ENCODE measurements at places on chromosomes 3 and 15.

- no peak for DNase-seq
Measured at GRCh38 chr3:190780524-190780923, 82.0 kb downstream of the GMNC start.

DNA sequence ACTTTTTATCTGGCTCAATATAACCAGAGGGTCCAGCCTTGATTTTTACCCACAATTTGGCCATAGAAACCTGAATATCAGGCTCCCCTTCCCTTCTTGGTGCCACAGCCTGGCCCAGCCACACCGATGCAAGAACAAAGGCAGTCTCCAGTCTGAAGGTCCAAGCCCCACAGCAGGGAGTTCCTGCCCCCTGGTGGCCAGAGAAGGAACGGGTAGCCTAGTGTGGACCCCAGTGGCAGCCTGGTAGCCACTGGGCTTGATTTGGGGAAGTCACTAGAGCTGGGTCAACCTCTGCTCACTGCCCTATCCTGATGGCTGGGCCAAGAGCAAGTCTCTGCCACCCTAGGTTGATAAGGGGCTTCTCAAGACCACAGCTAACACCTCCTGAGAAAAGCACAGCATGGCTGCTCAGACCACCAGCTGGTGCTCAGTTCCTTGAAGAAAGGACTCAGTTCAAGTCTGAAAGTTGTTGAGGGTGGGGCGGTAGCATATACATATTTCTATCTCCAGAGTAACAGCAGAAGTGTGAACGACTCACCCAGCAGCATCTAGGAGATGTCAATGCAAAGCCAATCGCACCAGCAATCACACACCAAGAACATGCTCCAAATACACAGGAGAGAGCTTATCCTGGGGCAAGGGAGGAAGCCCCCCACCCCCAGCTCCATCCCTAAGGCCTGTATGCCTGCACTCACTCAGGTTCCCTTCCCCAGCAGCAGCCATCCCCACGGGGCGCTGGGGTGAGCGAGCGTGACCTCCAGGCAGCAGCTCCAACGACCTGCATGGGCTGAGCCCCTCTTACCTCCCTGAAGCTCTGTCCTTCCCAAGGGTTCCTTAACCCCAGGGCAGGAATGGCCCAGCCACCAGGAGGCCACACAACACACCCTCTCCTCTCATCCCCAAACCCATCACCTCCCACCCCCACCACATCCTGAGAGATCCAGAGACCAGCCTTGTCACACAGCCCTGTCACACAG, 7.6 kb downstream of the PFKFB4 start:
- peak; percentile 79 for DNase-seq

GRCh38 chr3:187684880-187685279, 14.7 kb upstream of the SST start:
- DNase-seq: no peak

DNA sequence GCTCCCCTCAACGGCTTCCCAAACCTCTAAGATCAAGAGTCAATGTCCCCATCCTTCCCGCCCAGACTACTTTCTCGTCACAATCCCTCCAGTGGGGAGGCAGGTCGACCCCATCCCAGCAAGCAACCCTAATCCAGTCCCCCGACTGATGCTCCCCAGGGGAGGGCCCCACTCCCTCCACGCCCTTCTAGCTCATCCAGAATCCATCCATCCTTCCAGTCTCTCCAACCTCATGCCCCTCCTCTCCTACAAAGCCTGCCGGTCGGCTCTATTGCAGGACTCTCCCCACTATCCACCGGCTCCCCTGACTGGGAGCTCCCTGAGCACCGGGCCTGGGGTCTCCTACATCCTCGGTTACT, 1.3 kb downstream of the ADAMTS7 start:
- DNase-seq: no peak

DNA sequence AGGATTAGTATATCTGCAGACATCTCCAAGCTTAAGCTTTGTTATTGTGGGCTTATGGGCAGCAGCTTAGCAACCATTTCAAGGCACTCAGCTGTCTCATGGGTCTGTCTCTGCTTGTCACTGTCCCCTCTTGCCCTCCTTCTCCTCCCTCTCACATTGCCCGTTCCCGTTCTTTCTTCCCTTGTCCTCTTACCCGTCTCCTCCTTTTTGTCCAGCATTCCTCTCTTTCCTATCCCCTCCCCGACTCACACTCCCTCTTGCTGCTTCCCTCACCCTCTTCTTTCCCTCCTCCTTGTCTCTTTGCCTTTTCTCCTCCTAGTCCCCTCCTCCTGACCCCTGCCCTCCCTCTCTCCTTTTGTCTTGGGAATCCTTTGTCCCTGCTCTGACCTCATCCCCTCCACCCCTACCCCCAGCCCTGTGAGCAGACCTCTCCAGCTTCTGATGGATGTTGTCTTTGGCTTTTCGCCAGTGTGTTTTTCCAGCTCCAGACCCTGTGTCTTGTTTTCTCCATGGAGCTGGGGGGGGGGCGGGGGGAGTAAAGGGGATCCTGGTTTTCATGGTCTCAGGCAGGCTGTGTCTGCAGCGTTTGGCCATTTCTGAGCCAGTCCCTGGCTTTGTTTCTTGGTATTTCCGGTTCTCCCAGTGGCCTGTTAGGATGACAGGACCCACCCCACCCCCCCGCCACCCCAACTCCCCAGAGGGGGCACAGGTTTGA, 47.9 kb upstream of the TRAK1 start:
- no peak for DNase-seq

- DNase-seq: no peak
Measured at GRCh38 chr3:124856677-124857076, 30.5 kb downstream of the ITGB5 start.

DNA sequence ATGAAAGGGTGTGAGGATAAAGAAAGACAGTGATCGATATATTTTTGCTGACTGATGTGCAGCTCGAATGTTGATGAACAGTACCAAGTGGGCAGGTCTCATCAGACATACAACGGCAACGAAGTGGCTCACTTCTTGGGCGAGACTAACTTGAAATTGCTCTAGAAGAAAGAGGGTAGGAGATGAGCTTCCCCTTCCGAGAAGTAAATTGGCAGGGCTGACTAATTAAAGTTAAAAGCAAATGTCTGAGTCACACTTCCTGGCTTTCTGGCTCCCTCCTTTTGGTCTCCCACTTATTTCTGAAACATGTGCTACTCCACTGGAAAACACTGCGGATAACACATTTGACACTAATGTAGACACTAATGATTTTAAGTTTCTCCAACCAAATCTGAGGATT, 228.3 kb downstream of the ABHD5 start:
- DNase-seq: no peak

- DNase-seq: no peak
Measured at GRCh38 chr15:39830166-39830565, 47.5 kb upstream of the FSIP1 start.

DNA sequence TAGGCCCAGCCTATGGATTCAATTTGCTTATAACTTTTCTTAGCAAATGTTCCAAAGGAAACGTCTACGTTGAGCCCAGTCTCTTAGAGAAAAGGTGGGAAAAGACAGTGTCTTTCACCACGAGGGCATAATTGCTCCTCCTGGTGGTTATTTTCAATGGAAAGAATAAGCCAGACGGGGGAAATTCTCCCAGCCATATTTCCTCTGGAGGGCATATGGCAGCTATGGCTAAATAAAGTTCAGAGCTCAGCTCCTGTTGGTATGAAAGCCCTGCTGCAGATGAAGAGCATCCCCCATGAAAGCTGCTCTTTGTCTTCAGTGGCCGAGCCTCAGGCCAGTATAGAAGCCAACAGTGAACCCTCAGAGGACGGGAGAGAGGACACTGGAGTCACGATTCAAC, 297.9 kb downstream of the RYR3 start:
- DNase-seq: no peak

GRCh38 chr3:101689286-101689685, 2.8 kb upstream of the RPL24 start:
- DNase-seq: no peak
